ENCODE measurements at places on chromosomes 5 and 9.

- DNase-seq, result no peak
Measured at GRCh38 chr5:39648848-39649227, 224.1 kb upstream of the DAB2 start.

DNA sequence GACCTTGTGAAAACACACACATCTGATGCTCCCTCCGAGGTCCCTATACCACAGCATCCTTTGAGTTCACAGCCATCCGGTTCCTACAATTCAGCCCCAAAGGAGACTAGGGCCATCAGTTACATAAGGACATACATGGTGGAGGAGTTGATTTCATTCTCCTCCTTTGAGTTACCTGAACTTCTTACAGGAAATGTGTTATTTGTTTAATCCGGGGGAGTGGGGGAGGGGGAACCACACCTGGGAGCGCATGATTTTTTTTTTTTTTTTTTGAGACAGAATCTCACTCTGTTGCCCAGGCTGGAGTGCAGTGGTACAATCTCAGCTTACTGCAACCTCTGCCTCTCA is 30.7 kb downstream of the SEMA4D start:
- DNase-seq, result no peak

DNA sequence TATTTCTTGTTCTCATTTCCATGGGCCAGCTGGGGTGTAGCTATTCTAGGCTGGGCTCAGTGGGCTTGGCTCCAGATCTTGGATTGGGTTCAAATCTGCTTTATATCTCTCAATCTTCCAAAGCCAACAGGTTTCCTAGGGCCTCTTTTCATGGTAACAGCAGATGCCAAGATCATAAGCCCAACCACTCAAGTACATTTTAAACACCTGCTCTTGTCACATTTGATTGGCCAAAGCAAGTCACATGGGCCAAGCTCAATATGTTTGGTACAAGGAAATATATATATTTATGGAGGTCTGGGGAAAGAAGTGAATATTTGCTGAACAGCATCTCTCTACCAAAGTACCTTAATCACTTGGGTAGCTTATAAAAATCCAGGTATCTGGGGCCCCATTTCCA is 49.5 kb downstream of the MRRF start:
- DNase-seq, result no peak

GRCh38 chr9:114238891-114239875 is 83.7 kb upstream of the ORM1 start:
- DNase-seq, result no peak

DNA sequence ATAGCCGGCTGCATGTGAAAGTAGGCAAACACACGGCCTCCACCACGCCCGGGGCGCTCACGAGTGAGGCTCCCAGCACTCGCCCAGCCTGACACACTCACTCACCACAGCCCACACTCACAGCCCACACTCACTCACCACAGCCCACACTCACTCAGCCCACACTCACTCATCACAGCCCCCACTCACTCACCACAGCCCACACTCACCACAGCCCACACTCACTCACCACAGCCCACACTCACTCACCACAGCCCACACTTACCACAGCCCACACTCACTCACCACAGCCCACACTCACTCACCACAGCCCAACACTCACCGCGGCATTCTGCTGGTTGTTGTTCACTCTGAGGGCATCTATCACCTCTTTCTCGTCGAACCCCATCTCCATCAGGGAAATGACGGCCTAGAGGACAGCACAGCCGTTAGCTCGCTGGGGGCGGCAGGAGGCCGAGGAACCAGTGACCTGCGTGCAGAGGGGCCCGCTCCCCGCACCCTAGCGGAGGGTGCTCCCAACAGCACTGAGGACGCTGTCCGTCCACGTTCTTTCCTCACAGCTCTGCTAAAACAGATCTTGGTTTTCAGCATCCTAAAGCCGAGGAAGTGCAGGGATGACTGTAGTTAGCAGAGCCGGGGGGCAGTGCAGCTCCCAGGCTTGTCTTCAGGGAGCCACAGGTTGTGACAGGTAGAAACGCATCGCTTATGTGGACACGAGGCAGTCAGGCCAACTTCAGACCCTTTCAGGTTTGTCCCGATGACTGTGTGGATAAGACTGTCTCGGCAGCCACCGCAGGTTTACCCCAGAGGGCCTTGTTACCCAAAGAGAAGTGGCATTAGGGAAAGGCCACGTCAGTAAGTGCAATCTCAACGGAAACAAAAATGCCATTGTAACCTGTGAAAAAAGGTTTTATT is 21.6 kb downstream of the UBAC1 start:
- DNase-seq, result no peak
